ENCODE measurements at places on chromosomes 4 and X. TPM values are rescaled to one million over a fixed set of nuclear protein-coding genes. Genes with fewer than 3 reads are reported as not detected.

NHSL2 gene
- total RNA-seq: 0.83 TPM

RENBP gene
- total RNA-seq: not detected

MND1 gene
- total RNA-seq: 3.3 TPM

PRRG3 gene
- not detected for total RNA-seq

GRCh38 chrX:126718440-126718839 is 101.1 kb upstream of the PRR32 start:
- DNase-seq: no peak

DNA sequence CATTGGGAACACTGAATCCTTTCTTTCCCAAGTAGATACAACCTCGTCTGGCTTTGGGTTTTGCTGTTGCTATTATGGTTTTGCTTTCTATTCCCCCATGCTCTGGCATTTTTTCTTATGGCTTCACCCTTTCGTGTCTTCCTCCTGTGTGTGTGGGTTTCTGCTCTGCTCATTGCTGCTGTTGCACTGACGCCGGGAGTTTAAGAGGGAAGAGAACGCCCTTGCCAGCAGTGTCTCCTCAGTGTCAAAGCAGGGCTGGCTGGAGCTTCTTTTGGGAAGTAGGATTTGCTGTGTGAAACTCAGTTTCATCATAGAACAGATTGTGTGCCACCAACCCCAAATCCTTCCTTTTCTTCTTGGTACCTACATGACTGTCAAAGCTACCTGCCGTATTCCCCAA is 63.7 kb downstream of the CLDN22 start:
- no peak for DNase-seq

DNA sequence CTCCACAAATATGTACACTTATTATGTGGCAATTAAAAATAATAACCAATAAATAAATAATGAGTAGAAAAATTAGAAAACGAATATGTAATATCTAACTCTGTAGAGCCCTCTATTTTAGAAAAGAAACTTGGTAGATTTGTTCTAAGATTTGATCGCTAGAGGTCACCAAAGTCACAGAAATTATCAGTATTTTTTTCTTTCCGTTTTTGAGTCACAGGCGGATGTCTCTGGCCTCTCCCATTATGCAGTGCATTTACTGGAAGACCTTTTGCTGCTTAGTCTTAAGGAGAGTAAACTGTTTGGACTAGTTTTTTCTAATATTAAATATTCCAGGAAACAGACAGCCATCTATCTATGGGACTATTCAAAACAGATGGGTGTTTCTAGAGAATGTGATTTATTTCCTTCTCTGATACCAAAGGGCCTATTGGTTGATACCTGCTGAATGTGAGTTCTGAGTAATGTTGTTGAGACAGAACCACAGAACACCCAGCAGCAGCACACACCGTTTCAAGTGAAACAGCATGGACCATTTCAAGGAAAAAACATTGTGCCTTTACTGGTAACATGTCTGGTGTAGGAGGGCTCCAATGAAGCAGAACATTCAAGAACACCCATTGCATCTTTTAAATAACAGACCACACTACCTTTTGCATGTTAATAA is 34.0 kb upstream of the GYPA start:
- peak; percentile 59 for DNase-seq

- no peak for DNase-seq
Measured at GRCh38 chrX:71095033-71095432, 618 bp upstream of the FOXO4 start.

DNA sequence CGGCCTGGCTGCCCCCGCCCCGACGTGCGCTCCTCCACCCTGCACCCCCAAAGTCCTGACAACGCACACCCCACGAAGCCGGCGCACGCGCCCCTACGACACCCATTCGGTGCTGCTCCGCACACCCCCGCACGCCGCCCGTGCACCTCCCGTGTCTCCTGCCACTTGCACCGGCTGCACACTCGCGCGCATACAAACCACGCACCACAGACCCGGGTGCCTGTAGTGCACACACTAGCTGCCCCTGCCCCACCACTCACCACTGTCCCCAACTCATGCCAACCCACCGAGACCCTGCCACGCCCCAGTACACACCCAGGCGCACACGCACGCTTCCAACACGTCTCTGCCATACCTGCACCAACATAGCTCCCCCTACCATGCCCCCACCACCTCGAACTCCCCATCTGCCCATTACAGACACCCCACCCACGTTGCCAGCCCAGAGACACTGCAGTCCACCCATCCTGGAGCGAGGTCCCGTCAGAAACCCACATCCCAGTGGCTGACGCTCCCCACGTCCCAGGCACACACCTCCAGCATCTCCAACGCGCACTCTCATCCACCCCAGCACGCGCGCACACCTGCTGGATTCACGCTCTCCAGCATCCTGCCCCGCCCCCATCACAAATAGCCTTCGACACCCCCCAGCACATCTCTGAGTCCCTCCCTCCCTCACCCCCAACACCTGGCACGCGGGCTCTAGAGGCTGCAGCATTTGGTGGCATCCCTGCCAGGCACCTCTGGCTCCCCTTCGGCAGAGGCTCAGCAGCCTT is 4.2 kb upstream of the DUSP9 start:
- no peak for DNase-seq

DNA sequence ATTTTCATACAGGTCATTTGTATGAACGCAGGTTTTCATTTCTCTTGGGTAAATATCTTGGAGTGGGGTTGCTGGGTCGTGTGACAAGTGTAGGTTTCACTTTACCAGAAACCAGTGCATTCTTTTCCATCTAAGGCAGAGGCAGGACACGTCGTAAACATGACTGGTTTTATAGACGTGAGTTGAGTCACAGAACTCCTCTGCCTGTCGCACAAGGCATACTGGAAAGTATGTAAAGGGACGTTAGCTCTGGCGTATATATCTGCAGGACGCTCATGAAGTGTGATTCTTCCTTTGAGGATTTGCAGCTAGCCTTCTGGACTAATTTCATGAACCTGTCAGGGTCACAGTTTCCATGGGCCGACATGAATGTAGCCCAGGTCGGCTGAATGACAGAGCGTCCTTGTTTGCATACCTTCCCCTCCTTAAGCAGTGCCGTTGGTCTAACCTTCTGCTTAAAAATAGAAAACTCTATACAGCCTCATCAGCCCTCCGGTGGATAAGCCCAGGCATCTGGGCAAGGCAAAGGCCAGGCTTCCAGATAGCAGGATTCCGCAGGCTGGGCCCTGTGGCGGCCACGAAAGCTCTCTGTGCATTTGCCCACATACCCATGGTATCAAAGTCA is 106.0 kb downstream of the GPR143 start:
- no peak for DNase-seq

DNA sequence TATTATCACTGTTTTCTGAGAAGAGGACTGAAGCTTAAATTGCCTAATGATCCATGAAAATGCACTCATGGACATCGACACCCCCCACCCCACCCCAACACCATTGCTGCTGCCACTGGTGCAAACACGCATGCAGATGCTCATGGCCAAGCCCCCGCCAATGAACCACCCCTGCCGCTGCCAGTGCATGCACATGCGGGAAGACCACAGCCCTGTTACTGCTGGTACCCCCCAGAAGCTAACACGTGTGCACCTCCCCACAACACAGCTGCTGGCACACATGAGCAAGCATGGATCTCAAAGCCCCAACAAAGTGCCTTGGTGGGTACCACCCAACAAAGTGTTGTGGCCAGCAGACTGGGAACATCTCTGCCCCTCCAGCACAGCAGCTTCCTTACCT is 594.1 kb upstream of the FAT1 start:
- no peak for DNase-seq

DNA sequence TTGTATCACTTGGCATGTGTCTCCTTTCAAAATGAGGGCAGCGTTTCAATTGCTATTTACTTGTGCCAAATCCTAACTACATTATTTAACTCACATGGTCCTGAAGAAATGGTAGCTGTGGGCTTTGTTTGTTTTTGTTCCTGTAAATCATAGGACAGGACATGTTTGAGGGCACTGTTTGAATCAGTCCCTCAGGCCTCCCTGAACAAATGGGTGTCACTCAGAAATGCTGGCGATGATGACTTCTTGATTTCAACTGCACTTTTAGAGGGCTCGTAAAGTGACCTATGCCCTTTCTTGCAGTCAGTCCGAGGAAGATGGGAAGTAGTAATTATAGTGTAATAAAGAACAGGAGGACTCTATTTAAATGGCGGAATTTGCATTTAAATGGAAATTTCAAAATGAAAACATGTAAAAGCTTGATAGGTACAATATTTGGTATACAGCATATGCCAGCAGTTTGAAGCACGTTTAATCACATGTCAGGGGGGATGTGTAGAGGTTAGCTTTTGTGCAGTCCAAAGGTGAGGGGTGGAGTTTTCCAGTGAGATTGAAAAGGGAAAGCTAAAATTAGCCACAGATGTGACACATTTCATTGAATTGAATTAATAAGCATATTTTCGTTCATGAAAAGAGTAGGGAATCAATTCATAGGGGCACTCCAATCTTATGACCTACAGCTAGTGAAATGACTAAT is 1958.7 kb upstream of the IGFBP7 start:
- DNase-seq: no peak

GRCh38 chr4:153335665-153336064 is 8.8 kb upstream of the MND1 start:
- peak; percentile 77 for DNase-seq

GRCh38 chrX:131675596-131676194 is 131.8 kb downstream of the OR13H1 start:
- DNase-seq: peak; percentile 1

- peak; percentile 56 for DNase-seq
Measured at GRCh38 chr4:24121395-24122175, 231.7 kb upstream of the PPARGC1A start.

DNA sequence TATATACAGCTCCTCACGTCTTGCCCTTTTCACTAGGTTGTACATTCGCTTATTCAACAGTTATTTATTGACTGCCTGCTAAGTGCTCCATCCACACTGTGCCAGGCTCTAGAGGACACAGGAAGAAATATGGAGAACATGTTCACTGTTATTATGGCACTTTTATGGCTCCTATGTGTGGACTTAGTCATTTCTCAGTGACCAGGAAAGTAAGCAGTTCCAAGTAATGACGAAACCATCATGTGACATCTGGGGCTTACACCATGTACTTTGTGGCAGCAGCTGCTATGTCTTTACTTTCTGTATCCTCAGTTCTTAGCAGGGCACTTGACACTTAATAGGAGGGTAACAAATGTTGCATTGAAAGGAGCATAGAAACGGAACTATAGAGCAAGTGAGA is 278.0 kb downstream of the ANK2 start:
- peak; percentile 19 for DNase-seq

- no peak for DNase-seq
Measured at GRCh38 chrX:23364416-23364815, 29.8 kb downstream of the PTCHD1 start.

GRCh38 chr4:166816890-166817289 is 417.4 kb downstream of the SPOCK3 start:
- no peak for DNase-seq

GRCh38 chrX:94977986-94978385 is 1304.0 kb downstream of the FAM133A start:
- DNase-seq: no peak

DNA sequence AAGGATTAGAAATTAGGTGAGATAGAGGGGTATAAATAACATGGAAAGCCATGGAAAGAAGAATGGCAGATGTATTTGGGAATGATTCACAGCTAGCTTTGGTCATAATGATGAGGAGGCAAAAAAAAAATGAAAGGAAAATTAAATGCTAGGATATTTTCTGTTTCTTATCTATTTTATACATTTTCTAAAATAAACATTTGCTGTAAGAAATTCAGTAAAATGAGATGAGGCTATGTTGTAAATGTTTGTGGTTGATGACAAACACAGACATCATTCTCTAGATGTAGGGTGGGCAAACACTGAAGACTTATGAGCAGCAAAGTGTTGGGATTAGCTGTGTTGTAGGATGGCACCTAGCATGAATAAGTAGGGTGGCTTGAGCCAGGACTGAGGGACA is 407.1 kb downstream of the IL15 start:
- DNase-seq: peak; percentile 86

- DNase-seq: peak; percentile 88
Measured at GRCh38 chr4:99894161-99894997, at the start of gene LAMTOR3. Gene LAMTOR3 (minus strand): TSS chr4:99894427. CDS start chr4:99893963, 464 bp downstream.

- DNase-seq: no peak
Measured at GRCh38 chrX:36314303-36314702, 394.8 kb downstream of the CFAP47 start.

DNA sequence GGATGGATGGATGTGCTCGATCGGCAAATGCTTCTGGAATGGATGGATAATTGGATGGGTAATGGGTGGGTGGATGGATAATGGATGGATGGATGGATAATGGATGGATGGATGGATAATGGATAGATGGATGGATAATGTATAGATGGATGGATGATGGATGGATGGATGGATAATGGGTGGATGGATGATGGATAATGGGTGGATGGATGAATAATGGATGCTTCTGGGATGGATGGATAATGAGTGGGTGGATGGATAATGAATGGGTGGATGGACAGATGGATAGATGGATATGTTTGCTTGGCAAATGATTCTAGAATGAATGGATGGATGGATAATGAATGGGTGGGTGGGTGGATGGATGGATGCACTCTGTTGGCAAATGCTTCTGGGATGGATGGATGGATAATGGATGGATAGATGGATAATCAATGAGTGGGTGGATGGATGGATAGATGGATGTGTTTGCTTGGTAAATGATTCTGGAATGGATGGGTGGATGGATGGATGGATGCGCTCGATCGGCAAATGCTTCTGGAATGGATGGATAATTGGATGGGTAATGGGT is 3.8 kb upstream of the SLC25A6 start:
- no peak for DNase-seq

DNA sequence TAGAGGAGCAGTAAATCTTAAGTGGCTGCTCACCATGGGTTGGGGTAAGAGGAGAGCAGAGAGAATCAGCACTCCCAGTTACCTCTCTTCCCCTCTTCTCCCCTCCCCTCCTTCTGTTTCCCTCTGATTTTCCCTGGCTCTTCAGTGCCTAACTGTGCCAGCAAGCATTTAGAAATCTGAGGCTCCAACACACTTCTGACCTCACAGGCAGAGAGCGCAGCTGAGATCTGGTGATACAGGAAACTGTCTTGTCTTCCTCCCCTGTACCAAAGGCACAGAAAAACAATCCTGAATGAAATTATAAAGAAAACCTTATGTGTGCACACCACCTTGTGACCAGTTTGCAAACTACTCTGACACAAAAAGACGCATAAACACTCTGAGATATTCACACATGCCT is 82.4 kb upstream of the SMIM10 start:
- peak; percentile 65 for DNase-seq

GRCh38 chr4:38526412-38526811 is 137.6 kb upstream of the KLF3 start:
- DNase-seq: no peak

GRCh38 chrX:144849141-144849540 is 398.2 kb upstream of the SPANXN1 start:
- no peak for DNase-seq

DNA sequence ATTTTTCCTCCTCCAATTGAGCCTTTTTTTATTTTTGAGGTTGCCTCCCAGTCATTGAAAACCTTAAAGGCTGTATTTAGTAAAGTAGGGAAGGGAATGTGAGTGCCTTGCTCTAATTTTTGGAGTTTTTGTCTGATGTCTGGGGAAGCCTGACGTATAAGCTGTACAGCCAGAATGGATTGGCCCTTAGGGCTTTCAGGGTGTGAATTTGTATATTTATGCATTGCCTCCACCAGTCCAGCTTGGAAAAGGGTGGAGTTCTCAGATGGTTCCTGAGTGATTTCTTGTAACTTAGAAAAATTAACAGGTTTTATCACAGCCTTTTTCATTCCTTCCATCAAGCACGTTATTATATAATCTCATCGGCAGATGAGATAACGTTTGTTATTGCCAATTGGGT is 8.6 kb upstream of the IL9R start:
- no peak for DNase-seq
